Upper lobe of right lung (tissue), 1 donor: ENCODE measurements at places on chromosomes 4 and X. TPM values are rescaled to one million over a fixed set of nuclear protein-coding genes. Genes with fewer than 3 reads are reported as not detected.

DNA sequence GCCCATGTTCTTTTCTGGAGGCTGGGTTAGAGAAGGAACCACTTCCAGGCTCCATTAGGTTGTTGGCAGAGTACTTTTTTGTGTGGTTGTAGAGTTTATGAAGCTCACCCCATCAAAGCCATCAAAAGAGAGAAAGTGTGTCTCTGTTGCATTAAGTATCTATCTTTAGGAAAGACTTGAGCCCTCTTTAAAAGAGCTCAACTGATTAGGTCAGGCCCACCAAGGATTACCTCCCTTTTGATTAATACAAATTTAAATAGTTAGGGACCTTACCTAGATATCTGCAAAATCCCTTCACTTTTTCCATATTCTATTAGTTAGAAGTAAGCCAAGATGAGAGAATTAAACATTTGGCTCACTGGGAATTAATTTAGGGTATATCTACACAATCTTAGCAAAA lies 460.4 kb downstream of the PPARGC1A start:
- no peak overlapping the region for H3K4me3 ChIP-seq
- no peak overlapping the region for H3K27ac ChIP-seq
- no peaks in the 10 kb centered on the region for H3K27me3 ChIP-seq
- H3K4me1 ChIP-seq, result no peaks in the 10 kb centered on the region

The ASB9 gene
- 4.4 TPM for total RNA-seq

- peak overlapping the region; percentile 25 for H3K4me3 ChIP-seq
- no peaks in the 10 kb centered on the region for H3K36me3 ChIP-seq
- H3K27ac ChIP-seq, result no peak overlapping the region
- DNase-seq, result no peak
- no peaks in the 10 kb centered on the region for H3K4me1 ChIP-seq
These were observed 2108.9 kb upstream of the TENM3 start for GRCh38 chr4:180134091-180134866.

DNA sequence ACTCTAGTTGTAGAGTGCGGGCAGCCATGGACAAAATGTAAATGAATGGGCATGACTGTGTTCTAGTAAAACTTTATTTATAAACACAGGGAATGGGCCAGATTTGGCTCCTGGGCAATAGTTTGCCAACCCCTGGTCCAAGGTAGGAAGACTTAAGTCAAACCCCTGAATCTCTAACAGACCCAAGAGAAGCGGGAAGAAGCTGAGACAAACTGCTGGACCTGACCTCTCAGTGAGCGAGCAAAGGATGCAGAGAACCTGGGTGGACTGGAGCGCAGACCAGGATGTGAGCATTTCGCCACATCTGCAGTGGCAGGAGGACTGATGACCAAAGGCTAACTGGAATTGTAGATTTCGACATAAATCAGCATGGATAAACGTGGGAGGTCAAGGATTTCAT lies 201.6 kb downstream of the STIM2 start:
- no peaks in the 10 kb centered on the region for H3K4me1 ChIP-seq
- H3K27ac ChIP-seq, result no peak overlapping the region
- DNase-seq, result no peak
- no peaks in the 10 kb centered on the region for H3K36me3 ChIP-seq

The HCCS gene
- total RNA-seq, result 19.4 TPM

DNA sequence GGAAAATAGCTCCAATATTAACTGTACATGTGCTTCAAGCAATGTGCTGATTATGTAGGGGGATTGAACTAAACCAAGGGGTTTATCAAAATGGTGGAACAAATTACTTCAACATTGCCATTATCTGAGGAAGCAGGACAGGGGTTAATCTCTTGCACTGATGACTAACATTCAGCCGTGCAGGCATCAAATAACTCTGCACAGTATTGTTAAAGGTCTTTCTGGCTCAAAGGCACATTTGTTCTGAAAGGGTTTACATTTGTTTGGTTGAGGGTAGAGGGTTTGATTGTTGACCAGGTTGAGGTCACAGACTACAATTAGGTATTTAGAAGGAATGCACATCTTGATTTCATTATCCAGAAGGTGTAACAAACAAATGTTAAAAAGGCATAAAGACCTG lies 32.2 kb upstream of the CCSER1 start:
- no peaks in the 10 kb centered on the region for H3K27me3 ChIP-seq
- no peaks in the 10 kb centered on the region for H3K36me3 ChIP-seq
- DNase-seq, result no peak
- no peaks in the 10 kb centered on the region for H3K4me1 ChIP-seq

- no peaks in the 10 kb centered on the region for H3K4me1 ChIP-seq
- DNase-seq, result no peak
- no peaks in the 10 kb centered on the region for H3K27me3 ChIP-seq
- no peak overlapping the region for H3K4me3 ChIP-seq
- no peak overlapping the region for H3K27ac ChIP-seq
These were observed 61.8 kb downstream of the NFKB1 start for GRCh38 chr4:102563000-102563399.

DNA sequence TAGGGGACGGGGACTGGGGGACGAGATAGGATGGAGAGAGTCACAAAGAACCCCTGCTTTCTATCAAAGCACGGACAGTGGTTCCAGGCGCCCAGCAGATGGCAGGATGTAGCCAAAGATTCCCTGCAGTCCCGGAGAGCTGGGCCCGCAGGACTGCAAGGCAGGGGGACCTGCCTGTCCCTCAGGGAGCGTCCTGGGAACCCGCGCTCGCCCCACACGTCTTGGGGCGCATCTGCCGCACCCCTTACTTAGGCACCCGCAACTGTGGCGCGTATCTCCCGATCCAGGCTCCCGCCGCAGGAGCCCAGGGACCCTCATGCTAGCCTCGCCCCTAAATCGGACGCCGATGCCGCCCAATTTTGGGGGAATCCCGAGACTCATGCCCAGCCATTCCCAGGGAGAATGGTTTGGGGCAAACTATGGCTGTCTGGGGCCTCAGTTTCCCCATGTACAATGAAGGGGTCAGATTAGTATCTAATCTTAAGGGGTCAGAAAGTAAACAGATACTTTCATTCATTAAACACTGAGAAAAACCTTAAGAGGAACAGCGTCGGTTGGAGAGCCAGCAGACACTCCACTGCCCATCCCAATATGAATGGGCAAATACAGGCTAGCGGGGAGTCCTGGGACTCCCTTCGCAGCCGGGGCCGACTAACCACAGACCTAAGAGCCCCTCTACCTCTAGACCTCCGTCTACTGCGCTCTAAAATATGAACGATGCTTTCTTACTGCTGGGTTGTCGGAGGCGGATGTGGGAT lies 581 bp upstream of the STK32B start:
- DNase-seq, result peak; percentile 84
- H3K4me1 ChIP-seq, result peaks cover 16% of the 10 kb centered on the region
- no peak overlapping the region for H3K27ac ChIP-seq
- H3K36me3 ChIP-seq, result no peaks in the 10 kb centered on the region

The CPLX1 gene
- total RNA-seq, result 5.2 TPM

The MSANTD1 gene
- 1.0 TPM for total RNA-seq

- no peaks in the 10 kb centered on the region for H3K36me3 ChIP-seq
- no peak overlapping the region for H3K4me3 ChIP-seq
- no peak for DNase-seq
- no peaks in the 10 kb centered on the region for H3K27me3 ChIP-seq
These were observed 153.1 kb downstream of the AMELX start for GRCh38 chrX:11446336-11446735.

The RBM46 gene
- not detected for total RNA-seq

DNA sequence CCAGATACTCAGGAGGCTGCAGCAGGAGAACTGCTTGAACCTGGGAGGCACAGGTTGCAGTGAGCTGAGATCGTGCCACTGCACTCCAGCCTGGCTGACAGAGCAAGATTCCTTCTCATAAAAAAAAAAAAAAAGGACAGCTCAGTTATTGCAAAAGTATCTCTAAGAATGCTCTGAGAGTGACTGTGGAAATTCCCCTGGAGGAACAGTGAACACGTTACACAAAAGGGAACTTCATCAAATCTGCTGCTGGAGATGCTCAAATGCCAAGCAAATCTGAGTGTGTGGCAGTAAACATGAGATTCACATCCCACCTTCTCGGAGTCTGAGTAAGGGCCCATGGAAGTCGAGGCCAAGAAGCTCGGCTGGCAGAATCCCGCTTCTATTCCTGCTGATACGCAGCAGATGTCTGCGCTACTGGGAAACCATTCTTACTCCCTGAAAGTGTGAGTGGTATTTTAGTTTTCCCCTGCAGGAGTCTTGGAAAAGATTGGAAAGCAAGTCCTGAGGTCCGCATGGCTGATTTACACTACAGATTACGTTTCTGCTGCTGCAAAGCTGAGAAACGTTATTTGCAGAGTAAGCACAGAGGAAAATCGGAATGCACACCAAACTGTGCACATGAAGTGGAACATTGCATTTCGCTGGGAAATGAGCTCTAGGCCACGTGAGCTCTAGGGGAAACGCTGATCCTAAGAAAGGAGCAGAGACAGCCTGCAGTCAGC lies 162.9 kb downstream of the NSUN7 start:
- DNase-seq, result no peak
- H3K4me3 ChIP-seq, result no peak overlapping the region
- peaks cover 20% of the 10 kb centered on the region for H3K4me1 ChIP-seq
- no peak overlapping the region for H3K27ac ChIP-seq

The GPC4 gene
- 55.5 TPM for total RNA-seq

DNA sequence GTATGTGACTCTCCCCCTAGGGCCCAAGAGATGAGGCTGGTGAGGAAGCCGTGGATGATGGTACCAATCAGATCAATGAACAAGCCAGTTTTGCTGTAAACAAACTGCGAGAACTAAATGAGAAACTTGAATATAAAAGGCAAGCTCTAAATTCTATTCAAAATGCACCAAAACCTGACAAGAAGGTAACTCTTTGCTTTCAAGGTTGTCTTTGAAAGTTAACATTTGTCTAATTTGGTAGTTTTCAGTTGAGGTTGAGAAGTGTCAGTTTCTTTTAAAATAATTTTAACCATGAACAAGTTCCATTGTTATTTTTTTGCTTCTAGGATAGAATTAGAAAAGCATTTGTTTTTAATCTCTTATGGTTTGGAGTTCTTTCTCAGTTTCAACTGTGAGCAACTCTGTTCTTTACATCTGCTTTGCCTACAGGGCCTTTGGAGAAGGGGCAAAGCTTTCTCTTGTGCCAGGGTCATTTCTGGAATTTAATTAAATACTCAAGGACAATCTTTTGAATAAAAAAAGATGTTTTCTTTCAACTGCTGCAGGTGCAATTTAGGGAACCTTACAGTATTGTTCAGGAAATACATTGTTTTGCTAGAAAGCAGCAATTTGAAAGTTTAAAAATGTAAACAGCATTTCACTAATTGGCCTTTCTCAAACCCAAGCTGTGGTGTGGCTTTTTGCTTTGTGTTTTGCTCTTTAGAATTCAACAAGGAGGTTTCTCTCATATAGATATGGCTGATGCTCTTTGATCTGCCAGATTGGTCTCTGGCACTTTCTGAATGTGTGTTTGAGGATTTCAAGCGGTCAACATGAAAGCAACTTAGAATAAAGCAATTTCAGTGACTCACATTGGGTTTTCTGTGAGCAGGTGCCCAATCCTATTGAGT lies 62.9 kb downstream of the LRP2BP start:
- no peaks in the 10 kb centered on the region for H3K27me3 ChIP-seq
- no peak overlapping the region for H3K4me3 ChIP-seq
- H3K36me3 ChIP-seq, result peaks cover 1% of the 10 kb centered on the region
- no peak for DNase-seq
- no peaks in the 10 kb centered on the region for H3K4me1 ChIP-seq
- H3K27ac ChIP-seq, result no peak overlapping the region

The ODAM gene
- 2.8 TPM for total RNA-seq

GRCh38 chrX:40318076-40318475 lies 220.3 kb upstream of the BCOR start:
- H3K27ac ChIP-seq, result no peak overlapping the region
- no peaks in the 10 kb centered on the region for H3K4me1 ChIP-seq
- DNase-seq, result no peak
- no peaks in the 10 kb centered on the region for H3K27me3 ChIP-seq
- H3K36me3 ChIP-seq, result no peaks in the 10 kb centered on the region
- H3K4me3 ChIP-seq, result no peak overlapping the region

DNA sequence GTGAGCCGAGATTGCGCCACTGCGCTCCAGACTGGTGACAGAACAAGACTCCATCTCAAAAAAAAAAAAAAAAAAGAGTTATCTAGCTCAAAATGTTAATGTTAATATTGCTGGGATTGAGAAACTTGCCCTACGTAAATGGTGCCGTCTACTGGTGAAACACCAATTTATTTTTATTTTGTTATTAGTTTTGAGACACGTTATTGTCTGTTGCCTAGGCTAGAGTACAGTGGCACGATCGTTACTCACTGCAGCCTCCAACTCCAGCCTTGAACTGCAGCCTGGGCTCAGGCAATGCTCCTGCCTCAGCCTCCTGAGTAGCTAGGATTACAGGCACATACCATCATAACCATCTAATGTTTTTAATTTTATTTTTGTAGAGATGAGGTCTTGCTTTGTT lies 262.8 kb downstream of the BMPR1B start:
- DNase-seq, result no peak
- H3K4me1 ChIP-seq, result no peaks in the 10 kb centered on the region
- H3K27ac ChIP-seq, result no peak overlapping the region
- H3K36me3 ChIP-seq, result no peaks in the 10 kb centered on the region
- no peak overlapping the region for H3K4me3 ChIP-seq
- H3K27me3 ChIP-seq, result no peaks in the 10 kb centered on the region

GRCh38 chr4:169167957-169168858 lies 102.5 kb downstream of the SH3RF1 start:
- H3K27me3 ChIP-seq, result no peaks in the 10 kb centered on the region
- H3K4me3 ChIP-seq, result no peak overlapping the region
- H3K27ac ChIP-seq, result no peak overlapping the region
- no peak for DNase-seq
- H3K4me1 ChIP-seq, result no peaks in the 10 kb centered on the region

GRCh38 chr4:169993531-169993930 lies 32.7 kb downstream of the MFAP3L start:
- H3K36me3 ChIP-seq, result no peaks in the 10 kb centered on the region
- H3K27me3 ChIP-seq, result no peaks in the 10 kb centered on the region
- H3K4me3 ChIP-seq, result no peak overlapping the region

The PPEF2 gene
- not detected for total RNA-seq

The PRPS2 gene
- 25.5 TPM for total RNA-seq

The TMSB15A gene
- total RNA-seq, result 1.9 TPM

- H3K27me3 ChIP-seq, result no peaks in the 10 kb centered on the region
- no peaks in the 10 kb centered on the region for H3K36me3 ChIP-seq
- no peak overlapping the region for H3K4me3 ChIP-seq
- H3K4me1 ChIP-seq, result no peaks in the 10 kb centered on the region
- no peak overlapping the region for H3K27ac ChIP-seq
- no peak for DNase-seq
These were observed 35.8 kb upstream of the LEF1 start for GRCh38 chr4:108204518-108204917.

DNA sequence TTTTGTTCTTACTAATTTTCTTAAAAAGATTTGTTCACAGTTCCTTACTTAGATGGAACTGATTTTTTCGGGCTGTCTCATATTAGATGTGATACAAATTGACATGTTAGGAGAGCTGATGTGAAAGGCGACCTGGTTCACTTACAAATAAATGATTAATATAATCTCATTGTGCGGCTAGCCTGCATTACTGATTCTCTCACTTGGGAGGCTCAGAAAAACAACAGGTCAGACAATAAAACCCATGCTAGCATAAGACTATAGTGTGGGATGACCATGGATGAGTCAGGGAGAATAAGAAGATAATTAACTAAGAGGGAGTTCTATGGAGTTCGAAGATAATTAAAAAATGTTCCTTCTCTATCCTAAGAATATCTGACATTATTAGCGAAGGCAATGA lies 40.8 kb downstream of the RTL9 start:
- DNase-seq, result no peak
- H3K27me3 ChIP-seq, result no peaks in the 10 kb centered on the region
- no peaks in the 10 kb centered on the region for H3K36me3 ChIP-seq
- H3K27ac ChIP-seq, result no peak overlapping the region

GRCh38 chr4:61605984-61606383 lies 405.9 kb downstream of the ADGRL3 start:
- H3K4me3 ChIP-seq, result no peak overlapping the region
- H3K36me3 ChIP-seq, result no peaks in the 10 kb centered on the region
- no peak for DNase-seq

The CPZ gene
- total RNA-seq, result 6.7 TPM
